ENCODE measurements at places on chromosomes 2 and 18. TPM values are rescaled to one million over a fixed set of nuclear protein-coding genes. Genes with fewer than 3 reads are reported as not detected.

GRCh38 chr2:127498386-127498785 lies 27.9 kb downstream of the IWS1 start:
- DNase-seq: no peak

DNA sequence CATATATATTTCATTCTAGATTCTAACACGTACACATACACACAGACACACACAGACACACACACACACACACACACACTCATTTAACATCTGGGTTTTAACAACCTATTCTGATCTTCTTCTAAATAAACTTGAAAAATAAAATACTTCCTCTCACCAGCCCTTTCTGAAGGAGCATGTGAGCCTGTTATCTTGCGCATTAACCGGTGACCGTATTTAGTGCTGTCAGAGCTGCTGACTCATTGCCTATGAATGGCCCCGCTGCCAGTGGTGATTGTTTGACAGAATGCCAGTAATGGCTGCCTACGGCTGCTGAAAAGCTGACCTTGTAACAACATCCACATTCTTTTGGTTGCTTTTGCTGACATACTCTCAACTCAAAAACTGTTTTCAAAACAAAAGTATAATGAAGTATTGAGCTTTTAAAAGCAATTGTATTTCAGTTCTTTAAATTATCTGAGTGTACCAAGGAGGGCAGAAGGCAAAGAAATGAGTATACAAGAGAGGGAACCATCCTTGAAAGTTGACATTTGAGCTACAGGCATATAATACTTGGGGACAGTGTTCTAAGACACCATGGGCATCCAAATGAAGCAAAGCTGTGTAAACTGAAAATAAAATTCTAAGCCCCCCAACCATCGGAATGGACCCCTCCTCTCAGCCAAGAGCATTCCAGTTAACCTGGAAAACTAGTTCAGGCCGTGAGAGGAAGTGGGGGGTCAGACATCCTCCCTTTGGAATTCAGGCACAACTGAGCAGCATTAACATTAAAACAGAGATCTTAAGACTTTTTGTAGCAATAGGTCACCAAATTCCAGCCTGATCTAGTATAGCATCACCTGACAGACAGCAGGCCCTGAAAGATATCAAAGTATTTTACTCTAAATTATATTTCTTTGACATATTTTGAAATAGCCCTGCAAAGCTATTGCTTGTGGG lies 50.2 kb upstream of the DTNA start:
- DNase-seq: no peak

Gene CLHC1
- total RNA-seq: 5.8 TPM

Gene IL36G
- not detected for total RNA-seq

Gene KCNJ3
- not detected for total RNA-seq

GRCh38 chr2:82124629-82125028 lies 1820.1 kb upstream of the LRRTM1 start:
- DNase-seq: no peak

GRCh38 chr2:78861546-78861945 lies 164.0 kb upstream of the REG3G start:
- DNase-seq: no peak

Gene LINC00305
- not detected for total RNA-seq

Gene NCK2
- total RNA-seq: 78.1 TPM

DNA sequence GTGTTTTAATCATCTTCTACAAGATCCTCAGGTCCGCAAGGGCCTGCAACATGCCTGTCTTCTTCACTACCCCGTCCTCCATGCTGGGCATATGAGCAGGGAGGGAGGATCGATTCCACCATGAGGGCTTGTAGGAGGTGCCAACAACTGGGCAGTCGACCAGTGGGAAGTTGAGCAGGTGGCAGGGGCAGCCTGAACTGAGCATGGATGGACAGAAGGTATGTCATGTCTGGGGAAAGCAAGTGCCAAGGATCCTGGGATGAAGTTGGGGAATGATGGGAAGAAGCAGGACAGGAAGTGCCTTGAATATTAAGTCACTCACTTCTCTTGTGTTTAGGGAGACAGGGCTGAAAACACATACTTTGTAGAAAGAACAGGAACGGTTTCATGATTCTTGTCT lies 44.7 kb downstream of the CTIF start:
- no peak for DNase-seq

- DNase-seq: no peak
Observed at GRCh38 chr2:5690718-5691220, 1.4 kb upstream of the SOX11 start.

Gene STPG4
- total RNA-seq: not detected

Gene SULT1C2
- not detected for total RNA-seq

GRCh38 chr2:179594268-179595112 lies 266.9 kb downstream of the ZNF385B start:
- no peak for DNase-seq

Gene CNTNAP5
- not detected for total RNA-seq

DNA sequence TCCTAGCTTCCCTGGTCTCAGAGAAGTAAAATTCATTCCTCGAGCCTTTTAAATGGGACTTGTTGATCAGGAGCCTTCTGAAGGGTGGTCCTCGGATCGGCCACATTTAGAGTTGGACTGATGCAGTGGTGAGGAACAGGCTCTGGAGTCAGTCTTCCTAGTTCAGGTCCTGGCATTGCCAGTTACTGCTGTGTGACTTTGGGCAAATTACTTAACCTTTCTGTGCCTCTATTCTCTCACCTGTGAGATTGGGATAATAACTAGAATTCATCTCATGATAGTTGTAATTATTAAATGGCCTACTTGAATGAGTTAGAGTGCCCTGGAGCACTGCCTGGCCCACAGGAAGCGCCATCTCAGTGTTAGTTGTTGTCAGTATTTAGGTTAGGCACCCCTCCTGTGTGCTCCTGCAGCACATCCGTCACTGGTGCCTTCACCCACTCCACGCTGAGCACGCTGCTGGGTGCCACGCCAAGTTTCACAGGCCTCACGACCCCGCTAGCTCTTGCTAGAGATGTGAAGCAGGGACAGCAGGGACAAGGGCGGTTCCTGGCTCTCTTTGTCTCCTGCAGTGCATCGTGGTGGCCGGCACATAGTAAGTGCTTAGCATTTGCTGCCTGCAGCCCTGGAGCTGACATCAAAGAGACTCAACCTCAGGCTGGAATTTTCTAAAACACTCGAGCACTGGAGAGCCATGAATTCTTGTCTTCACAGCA lies 122.9 kb downstream of the FAM210A start:
- DNase-seq: no peak

Gene CYTIP
- 304 TPM for total RNA-seq

- DNase-seq: no peak
Observed at GRCh38 chr18:25495606-25496005, 143.6 kb upstream of the ZNF521 start.

All from activated naive CD8-positive, alpha-beta T cell treated with anti-CD3 and anti-CD28 coated beads for 36 hours (primary cell).